IPS DF 19.7 (cell line): ENCODE measurements at places on chromosomes 5 and 9.

GRCh38 chr5:33361781-33362180, 79.0 kb upstream of the TARS1 start:
- no peak for DNase-seq

- no peak for DNase-seq
Measured at GRCh38 chr9:135882011-135882410, 25.3 kb downstream of the CAMSAP1 start.

DNA sequence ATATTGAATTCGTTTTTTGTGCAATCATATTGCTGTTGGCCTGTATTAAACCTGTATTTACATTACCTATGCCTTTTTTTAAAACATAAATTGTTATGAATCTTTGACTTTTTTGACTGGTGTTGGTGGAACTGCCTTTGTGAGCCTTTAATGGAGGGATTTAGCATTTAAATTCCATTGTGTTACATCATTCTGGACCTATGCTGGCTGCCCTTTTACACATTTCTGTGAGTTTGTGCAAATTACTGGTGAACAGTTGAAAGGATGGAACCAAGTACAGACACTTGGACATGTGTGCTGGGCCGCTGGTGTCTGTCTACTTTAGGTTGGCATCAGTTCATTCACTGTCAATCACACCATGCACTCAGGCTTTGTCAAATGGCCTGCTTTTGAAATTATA, 3.4 kb downstream of the SNX18 start:
- DNase-seq: no peak

- no peak for DNase-seq
Measured at GRCh38 chr9:26694381-26695297, 198.0 kb downstream of the CAAP1 start.

DNA sequence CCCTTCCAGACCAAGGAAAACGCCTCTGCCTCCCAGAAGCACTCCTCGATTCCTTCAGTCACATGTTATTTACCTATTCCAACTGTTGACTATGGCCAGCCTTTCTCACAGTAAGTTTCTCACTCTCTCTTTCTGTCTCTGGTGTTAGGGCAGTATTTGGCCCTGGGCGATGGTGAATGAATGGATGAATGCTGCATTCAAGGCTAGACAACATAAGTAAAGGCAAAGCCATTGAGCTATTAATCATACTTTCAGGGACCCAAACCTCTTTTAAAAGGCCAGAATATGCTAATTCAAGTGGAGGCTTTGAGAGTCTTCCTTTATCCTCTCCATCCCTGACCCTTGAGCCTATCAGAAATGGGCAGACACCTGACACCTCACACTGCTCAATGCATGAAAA, 78.5 kb downstream of the SEC61B start:
- no peak for DNase-seq

DNA sequence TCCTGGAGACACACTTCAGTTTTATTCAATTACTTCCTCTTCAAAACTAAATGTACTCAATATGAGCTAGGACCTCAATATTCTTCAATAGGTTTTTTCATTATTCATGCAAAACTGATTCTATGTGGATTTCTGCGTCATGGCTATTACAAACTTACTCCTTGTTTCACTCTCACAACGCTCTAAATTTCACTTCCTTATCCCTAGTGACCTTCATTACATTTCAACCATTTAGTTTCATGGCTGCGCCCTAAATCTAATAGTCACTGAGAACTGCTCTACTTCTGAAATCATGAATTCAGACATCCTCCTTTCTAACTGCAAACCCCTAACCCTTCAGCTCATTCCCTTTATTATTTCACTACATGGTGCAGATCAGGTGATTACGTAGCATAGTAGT, 93.9 kb downstream of the SLC25A46 start:
- DNase-seq: no peak

DNA sequence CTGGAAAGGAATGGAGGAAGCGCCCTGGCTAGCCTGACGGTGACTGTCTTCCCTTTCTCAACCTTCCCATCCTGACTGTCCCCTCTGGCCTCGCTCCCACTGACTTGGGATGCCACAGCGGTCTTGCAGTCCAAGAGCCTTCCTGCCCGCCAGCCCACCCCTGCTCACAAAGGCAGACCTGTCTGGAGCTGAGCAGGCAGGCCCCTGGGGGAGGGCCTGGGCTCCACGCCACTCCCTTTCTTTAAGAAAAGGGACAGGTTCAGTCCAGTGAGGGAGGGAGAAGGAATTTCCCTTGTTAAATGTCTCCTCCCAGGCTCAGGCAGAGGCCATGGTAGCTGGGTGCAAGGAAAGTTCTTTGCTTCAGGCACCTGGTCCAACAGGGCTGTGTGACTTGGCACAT, 18.1 kb downstream of the FGF1 start:
- DNase-seq: no peak
